Inflammatory macrophage (primary cell): ENCODE measurements at places on chromosomes 3 and 15.

- no peak for DNase-seq
Observed at GRCh38 chr3:43620831-43621655, 768 bp downstream of the ANO10 start.

DNA sequence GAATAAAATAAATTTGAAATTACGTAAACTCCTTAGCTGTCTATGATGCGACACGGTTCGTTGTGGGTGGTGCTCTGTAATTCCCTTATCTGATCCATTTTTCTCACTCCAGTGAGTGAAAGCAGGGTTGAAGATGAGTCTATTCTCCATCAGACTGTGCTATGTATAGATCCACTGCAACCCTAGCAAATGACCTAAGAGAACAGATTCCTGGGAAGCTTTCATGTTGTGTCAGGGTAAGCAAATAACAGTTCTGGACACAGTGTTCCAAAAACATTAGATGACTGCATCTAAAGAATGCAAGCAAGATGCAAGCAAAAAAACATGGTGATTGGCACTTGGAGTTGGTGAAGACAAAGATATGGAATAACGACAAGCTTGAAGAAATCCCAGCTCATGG, 239.3 kb downstream of the SLC9A9 start:
- DNase-seq, result no peak

DNA sequence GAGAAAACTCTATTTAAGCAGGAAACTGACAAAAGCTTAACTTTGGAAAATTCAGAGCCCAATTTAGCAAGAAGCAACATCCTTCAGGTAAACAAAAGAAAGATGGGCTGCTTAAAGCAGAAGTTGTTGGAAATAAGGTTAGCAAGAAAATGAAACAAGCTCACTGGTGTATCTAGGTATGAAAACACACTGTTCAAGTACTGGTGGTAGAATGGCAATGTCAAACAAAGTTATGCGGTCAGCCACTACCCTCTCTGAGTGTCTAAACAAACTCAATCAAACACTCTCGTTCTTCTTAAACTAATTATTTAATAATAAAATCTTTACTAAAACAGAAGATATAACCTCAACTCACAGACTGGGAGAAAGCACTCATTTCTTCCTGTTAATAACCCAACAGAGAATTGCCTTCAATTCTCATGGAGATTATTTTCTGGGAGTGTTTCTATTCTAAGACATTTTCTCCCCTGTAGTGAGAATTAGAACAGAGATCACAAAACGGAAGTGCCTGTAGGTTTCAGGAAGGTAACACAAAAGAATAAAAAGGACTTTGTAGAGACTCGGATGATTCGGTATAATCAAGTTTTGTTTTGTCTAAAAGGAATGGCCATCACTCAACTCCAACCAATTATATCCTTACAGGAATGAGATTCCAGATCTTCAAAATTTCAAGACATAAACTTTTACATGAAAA, 28.9 kb downstream of the PRICKLE2 start:
- DNase-seq, result no peak

DNA sequence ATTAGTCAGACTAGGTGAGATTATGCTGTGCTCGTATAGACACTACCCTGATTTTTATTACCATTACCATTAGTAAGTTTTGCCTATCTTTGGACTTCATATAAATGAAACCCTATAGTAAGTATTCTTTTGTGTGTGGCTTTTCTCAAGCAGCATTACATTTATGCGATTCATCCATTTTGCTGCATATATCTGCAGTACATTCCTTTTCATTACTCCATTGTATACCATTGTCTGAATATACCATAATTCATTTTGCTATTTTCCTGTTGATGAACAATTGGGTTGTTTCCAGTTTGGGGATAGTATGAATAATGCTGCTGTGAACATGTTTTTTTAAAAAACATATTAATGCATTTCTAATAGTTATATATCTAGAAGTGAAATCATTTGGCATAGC, 45.3 kb downstream of the TMEM212 start:
- no peak for DNase-seq

DNA sequence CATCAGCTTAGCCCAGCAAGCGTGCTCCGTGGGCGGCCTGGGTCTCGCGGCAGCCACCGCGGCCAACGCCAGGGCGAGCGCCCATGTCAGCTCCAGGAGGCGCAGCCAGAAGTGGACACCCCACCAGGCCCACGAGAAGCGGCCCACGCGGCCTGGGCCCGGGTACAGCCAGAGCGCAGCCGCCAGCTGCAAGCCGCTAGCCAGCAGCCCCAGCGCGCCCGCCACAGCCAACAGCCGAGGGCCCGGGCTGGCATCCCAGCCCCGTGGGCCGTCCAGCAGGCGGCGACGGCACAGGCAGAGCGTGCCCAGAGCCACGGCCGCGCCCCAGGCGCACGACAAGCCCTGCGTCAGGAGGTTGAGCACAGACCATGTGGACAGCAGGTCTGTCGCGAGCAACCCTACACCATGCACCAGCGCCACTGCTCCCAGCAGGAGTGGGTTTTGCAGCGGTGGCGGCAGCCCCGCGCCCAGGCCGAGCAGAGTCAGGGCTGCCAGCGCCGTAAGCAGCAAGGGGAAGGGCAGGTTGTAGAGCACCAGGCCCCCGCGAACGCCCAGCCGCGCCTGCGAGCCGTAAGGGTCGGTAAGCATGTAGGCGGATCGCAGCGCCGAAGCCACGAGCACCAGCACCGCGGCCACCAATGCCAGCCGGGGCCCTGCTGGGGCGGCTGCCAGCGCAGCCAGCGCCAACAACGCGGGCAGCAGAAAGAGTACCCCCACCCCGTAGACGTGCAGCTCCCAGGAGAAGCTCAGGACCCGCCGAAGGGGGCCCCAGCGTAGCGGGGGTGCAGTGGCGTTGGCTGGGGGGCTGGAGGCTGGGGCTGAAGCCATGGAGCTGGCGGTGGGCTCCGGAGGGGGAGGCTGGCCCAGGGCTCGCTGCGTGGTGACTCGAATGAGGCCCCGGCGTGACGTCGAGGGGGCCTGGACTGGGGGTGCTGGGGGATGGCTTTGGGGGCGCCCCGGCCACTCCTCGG, 4.9 kb downstream of the PRRT3 start:
- no peak for DNase-seq

GRCh38 chr15:36039996-36040572, 494.1 kb upstream of the DPH6 start:
- no peak for DNase-seq

DNA sequence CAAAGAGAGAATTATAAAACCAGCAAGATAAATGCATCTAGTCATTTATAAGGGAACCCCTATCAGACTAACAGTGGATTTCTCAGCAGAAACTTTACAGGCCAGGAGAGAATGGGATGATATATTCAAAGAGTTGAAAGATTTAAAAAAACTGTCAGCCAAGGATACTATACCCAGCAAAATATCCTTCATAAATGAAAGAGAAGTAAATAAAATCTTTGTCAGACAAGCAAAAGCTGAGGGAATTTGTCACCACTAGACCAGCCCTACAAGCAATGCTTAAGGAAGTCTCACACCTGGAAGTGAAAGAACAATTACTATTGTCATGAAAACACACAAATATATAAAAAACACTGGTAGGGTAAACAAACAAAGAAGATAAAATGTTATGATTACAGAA, 113.4 kb upstream of the FAM3D start:
- DNase-seq, result no peak
